ENCODE measurements at places on chromosomes 7 and 10. TPM values are rescaled to one million over a fixed set of nuclear protein-coding genes. Genes with fewer than 3 reads are reported as not detected.

GRCh38 chr7:23715099-23715498, 5.1 kb downstream of the STK31 start:
- no peak for DNase-seq

GRCh38 chr7:92708111-92709042, 118.2 kb upstream of the FAM133B start:
- no peak for DNase-seq

The PGAM2 gene
- total RNA-seq = 2.7 TPM

The HK1 gene
- 114 TPM for total RNA-seq

- no peak for DNase-seq
Observed at GRCh38 chr7:132536654-132537395, 39.4 kb downstream of the PLXNA4 start.

DNA sequence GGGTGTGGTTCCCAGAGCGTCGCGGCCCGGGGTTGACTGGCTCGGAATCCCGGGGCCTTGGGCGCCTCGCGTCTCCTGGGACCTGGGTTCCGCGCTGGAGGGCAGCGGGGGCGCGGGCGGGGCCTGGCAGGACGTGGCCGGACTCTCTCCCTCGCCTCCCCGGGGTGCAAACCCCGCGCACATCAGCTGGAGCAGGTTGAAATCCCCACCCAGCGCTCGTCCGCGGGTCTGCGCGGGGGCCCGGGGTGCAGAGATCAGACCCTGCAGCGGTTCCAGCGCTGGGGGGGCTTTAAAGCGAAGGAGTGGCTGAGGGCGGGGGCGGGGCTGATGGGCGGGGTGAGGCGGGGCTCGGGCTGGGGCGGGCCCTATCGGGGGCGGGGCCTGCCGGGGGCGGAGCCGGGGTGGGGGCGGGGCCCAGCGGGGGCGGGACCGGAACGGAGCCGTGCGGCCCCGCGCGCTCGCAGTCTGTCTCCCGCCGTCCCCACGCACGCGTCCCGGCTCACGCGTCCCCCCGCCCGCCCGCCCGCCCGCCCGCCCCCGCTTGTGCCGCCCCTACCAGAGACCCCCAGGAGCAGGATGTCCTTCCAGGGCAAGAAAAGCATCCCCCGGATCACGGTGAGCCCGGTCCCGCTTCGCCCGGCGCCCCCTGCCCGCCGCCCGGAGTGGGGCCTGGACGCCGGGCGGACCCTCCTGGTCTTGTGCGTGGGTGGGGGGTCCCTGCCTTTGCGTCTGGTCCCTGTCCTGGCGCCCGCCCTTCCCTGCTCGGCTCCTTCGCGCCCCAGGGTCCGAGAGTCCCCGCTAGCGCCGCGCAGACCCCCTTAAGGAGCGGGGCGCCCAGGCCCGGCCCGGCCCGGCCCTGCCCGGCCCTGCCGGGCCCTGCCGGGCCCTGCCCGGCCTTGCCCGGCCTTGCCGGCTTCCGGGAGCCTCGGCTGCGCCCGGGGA, at the start of gene DPYSL4:
DPYSL4 (plus strand) TSS at position 461 of the 942 bp plus-strand sequence; CDS start at position 577, 116 bp downstream.
- DNase-seq = peak; percentile 99

- no peak for DNase-seq
Observed at GRCh38 chr10:22367471-22367870, 22.2 kb downstream of the SPAG6 start.

DNA sequence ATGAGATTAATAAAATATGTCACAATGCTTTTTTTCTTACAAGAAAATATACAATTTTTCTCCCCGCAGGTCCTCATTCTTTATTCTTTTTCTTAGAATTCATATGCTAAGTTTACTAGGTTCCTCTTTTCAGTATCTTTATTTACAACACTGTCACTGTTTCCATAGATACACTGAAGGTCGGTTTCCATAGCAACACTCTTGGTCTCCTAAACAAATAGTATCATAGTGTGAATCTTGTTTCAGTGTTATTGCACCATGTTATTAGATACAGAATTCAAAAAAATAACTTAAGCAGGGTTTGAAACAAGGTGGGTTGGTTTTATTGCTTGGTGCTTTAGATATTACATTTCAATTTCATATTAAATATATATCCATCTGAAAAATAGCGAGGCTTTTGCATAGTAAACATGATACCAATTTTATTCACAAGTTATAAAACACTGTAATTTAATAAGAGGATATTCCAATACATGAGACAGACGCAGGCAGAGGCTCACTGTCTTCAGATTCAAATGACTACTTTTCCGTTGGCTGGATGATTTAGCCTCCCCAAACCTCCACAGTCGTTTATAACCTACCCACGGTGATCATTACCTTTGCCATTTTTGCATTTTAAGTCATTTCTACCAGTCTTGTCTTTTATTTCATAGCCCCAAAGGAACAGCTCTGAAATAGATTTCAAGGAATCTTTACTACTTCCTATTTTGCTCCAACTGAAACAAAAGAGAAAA, 88.9 kb upstream of the KLF6 start:
- DNase-seq = peak; percentile 41

DNA sequence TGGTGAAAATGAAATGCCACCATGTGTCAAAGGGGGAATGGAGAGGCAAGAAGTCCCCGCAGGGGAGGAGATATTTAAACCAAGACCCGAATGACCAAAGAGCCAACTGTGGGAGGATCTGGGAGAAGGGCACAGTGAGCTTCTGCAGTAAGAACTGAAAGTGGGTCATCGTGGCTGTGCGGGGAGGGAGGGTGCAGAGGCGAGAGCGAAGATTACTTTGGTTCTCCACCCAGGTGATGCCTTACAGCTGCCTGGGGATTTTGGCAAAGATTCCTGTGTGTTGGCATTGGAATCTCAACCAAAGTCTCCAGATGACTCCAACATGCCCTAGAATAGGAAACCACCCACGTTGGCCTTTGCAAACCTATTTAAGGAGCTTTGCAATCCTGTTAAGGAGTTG, 44.2 kb upstream of the ADAM12 start:
- no peak for DNase-seq

The GPR37 gene
- 20.0 TPM for total RNA-seq

DNA sequence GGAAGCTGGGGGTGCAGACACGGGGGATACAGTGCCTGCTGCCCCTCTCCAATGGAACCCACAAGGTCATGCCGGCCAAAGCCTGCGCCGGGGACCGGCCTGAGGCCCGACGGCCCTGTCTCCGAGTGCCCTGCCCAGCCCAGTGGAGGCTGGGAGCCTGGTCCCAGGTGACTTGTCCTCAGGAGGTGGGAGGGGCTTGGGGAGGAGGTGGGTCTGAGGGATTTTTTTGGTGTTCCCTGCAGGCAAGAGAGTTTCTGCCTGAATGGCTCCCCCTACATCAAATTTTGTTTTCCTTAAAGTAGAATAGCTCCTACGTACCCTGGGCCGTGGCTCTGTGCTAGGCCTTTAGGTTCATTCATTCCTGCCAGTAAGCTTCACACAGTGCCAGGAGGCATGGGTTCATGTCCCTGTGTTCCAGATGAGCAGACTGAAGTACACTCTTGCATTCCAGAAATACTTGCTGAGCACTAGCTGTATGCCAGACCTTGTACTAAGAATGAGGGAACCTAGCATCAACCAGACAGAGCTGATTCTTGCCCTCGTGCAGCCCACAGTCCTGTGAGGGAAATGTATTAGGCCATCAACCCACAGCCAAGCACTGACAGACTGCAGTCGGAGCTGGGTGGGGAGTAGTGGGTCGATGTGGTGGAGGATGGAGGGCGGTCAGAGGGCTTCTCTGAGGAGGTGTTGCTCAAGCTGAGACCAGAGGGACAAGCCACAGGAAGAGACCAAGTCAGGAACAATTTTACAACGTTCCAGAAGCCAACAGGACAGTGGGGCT, 31.1 kb downstream of the TBATA start:
- DNase-seq = peak; percentile 91

The ERLIN1 gene
- 21.9 TPM for total RNA-seq

DNA sequence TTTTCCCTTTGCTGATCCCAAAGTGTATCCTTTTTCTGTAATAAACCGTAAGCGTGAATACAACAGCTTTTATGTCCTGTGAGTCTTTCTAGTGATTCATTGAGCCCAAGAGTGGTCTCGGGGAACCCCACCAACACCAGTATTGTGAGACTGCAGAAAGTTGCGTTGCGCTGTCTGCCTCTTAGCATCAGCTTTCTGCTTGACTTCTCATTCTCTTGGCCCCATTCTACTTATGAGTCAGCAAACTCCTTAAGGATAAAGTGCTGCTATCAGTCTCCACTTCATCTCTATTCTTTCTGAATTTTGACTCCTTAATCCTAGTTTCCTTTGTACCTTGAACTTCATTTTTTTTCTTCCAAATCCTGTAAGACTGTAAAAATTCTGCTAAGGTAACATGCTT, 184.3 kb upstream of the MBL2 start:
- DNase-seq = no peak

DNA sequence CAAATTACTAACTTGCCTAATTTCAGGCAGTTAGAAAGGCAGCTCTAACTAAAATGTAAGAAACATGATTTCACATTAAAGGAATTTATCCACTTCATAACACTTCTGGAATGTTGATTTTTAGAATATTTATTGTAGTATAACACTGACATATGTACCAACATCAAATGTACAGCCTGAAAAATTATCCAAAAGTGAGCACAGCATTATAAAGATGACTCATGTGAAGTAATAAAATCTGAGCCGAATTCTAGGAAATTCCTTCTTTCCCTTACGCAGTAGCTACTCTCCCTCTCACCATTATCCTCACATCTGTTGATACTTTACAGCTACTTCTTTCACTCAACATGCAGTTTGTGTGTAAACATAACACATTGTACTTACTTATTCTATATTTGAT, 610.6 kb downstream of the ZWINT start:
- DNase-seq = no peak

DNA sequence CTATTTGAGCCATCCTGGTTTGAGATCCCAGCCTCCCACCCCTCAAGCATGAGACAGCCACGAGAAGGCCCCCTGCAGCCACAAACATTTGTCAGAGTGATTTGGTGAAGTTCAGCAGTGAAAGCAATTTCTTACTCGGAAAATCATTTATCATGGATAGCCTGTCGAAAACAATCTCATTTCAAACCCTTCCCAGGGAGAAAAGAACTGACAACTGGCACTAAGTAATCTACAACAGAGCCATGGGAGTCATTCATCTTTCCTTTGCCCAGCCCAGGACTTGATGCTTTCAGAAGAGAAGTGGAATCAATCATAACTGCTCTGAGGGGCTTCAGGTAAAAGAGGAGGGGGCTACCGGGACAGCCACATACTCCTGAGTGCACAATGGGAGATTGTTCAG, 411.2 kb downstream of the KCNMA1 start:
- DNase-seq = no peak

- DNase-seq = no peak
Observed at GRCh38 chr10:84822931-84823630, 494.7 kb downstream of the CCSER2 start.

DNA sequence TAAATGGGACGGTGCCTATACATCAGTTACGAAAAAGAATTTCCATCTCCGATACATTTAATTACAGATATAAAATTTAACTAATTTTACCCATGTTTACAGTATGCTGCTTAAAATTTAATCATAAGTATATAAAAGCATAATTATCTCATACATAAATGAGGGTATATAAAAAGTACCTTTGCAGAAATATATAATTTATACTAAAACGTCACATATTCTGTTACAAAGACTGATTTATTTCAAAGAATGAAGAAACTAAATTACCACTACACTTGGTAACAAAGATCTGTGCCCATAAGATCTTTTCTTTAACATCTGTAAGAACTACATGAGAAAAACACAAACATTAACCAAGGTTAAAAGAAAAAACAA, 2.8 kb downstream of the DOCK4 start:
- no peak for DNase-seq

The WNT8B gene
- 0.10 TPM for total RNA-seq

DNA sequence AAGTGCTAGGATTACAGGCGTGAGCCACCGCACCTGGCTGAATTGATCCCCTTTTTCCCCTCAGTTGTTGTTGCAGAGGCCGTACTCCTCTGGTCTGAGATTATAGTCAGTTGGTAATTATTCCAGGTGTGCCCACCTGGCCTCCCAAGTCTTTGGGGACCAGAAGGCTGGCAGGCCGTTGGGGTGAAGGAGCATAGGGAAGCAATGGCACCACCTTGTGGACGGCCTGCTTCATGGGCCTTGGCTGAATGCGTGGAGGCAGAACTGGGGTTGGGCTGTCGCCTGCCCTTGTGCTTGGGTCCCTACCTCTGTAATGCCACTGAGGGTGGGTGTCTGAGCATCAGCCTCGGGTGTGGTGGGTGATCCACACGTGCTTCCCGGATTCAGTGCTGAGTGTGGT, 125.7 kb downstream of the RGS10 start:
- peak; percentile 95 for DNase-seq

GRCh38 chr10:128217136-128217535, 90.9 kb upstream of the MKI67 start:
- no peak for DNase-seq

- peak; percentile 98 for DNase-seq
Observed at GRCh38 chr10:100969187-100970075, at the start of gene SEMA4G. Gene SEMA4G (plus strand): TSS chr10:100969504. CDS start chr10:100972913, 3,409 bp downstream.

DNA sequence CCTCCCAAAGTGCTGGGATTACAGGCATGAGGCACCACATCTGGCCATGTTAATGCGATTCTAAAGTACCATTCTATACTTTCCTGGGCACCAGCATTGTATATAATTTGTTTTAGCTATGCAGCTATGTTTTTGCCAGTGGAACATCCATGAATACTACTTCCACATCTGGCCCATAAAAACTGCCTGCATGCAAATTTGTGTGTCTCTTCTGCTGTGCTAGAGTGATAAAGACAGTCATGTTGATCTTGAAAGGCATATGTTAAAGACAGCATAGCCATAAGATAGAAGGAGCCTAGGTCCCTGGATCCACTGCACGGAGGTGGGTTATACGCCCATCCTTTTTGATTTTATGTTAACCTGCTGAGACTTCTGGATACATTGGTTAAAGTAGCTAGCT, 52.3 kb downstream of the HACD1 start:
- DNase-seq = no peak

DNA sequence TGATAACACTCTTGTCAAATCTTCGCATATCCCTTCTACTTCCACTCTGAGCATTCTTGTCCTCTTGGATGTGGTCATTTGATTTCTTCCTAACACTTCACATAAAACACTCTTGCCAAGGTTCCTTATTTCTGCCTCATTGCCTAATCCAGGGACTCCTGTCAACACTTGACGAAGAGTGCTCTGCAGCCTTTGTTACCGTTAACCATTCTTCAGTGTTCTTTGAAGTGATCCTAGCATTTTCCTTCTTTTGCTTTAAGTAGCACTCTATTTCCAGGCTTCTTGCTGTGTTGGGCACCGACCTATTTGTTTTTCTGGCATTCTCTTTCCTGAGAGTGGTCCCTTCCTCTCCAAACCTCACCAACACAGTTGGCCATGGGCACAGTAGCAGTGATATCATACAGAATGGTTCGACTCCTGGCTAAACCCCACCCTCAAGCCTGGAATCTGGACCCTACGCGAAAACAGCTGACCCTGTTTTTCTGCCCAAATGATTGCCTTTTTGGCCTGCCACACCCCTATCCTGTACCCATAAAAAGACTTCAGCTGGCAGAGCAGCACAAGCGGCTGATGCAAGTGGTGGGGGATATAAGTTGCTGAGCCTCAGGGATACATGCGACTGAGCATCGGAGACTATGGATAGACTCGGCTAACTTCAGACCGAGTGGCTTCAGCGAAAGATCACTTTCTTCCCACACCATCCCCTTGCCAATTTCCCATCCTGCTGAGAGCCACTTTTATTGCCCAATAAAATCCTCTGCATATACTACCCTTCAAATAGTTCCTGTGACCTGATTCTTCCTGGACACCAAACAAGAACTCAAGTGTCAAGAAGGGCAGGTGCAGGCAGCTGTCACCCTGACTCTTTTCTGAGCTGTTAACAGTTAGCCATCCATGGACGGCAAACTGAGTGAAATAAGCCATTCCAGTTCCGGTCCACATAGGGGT, 820.6 kb downstream of the CCSER2 start:
- DNase-seq = no peak

- DNase-seq = no peak
Observed at GRCh38 chr10:122021828-122022227, 32.9 kb downstream of the TACC2 start.

Data from H7 (cell line).